Activated CD4-positive, alpha-beta T cell treated with anti-CD3 and anti-CD28 coated beads for 24 hours (primary cell): ENCODE measurements at places on chromosomes 7 and 10.
A peak's percentile ranks its signal among the peaks of the same experiment; 100 is the strongest.

DNA sequence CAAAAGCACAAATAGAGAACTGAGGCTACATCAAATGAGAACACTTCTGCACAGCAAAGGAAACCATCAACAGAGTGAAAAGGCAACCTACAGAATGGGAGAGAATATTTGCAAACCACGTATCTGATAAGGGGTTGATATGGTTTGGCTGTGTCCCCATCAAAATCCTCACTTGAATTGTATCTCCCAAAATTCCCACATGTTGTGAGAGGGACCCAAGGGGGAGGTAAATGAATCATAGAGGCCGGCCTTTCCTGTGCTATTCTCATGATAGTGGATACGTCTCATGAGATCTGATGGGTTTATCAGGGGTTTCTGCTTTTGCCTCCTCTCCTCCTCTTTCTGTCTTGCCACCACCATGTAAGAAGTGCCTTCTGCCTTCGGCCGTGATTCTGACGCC, 120.6 kb upstream of the FRMD4A start:
- no peak for DNase-seq

GRCh38 chr7:141232286-141233051, 158.6 kb downstream of the TMEM178B start:
- DNase-seq: no peak

DNA sequence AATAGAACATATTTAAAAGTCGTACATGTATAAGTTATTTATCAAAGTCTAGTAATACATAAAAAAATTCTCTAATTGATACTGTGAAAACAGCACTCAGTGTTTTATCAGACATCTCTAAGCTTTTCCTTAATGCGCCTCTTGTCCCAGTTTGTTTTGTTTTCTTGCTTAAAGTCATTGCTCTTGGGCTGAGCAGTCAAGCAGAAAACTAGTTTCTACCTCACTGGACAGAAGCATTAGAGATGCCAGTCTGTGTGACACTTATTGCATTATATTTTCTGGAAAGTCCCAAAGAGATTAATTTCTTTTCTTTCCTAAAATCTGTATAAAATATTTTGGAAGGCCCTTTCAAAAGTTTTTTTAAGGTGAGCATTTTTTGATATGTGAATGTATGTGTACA, 236.2 kb downstream of the PCLO start:
- no peak for DNase-seq

DNA sequence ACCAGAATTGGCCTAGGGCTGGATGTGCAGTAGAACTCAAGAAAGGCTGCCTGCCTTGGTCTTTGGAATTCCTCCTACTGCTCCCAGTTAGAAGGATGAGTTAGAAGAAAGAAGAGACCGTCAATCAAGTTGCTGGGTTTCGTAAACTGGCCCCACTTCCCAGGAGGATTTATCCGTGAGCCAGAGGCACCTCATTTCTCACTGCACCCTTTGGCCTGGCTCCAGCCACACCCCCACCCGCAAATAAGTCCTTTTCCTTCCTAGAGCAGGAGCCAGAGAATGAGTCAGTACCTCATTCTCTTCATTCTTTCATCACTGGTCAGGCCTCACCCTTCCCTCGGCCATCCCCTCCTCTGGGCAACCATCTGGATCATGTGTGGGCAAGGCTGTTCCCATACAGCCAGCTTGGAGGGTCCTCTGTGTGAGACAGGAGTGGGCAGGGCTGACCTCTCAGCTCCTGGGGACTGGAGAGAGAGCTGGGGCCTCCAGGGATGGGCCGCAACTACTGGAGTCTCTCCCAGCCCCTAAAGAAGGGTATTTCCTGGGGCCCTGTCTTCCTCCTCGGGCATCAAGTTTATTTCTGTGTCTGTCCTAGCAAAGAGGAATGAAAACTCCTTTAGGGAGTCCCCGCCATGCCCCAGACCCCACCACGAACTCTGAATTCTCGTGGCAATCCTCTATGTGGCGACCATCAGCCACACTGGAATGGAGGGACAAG, 87.2 kb upstream of the DUSP5 start:
- no peak for DNase-seq

DNA sequence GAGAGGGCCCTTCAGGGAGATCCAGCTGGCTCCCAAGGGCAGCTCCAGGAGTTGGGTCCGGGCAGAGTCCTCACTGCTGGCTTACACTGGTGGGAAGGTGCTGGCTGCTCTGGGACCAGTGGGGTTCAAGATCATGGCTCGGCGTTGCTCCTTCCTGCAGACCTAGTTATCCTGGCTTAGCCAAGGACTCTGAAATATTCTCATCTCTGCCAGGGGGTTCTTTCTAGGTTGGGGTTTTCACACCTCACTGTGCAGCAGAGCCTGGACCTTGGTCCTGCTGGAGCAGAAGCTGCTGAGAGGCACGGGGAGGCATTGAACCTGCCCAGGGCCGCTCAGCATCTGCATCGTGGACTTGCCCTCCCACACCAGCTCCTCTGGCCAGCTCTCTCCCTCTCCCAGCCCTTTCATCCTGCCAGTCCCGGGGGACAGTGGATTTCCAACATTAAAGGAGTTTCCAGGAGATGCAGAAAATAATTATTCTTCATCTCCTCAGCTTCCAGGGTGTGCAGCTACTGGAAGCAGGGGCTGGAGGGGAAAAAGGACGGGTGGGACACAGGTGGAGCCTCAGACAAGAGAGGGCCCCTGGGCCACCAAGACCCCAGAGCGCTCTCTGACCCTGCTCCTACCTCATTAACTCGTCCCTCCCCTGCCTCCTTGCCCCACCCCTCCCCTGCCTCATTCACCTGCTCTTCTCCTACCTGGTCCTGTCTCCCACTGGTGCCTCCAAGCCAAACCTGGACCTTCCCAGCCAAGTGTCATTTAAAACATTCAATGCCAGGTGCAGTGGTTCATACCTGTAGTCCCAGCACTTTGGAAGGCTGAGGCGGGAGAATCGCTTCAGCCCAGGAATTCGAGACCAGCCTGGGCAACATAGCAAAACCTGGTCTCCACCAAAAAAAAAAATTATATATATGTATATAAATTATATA, 42.5 kb downstream of the JAKMIP3 start:
- no peak for DNase-seq

DNA sequence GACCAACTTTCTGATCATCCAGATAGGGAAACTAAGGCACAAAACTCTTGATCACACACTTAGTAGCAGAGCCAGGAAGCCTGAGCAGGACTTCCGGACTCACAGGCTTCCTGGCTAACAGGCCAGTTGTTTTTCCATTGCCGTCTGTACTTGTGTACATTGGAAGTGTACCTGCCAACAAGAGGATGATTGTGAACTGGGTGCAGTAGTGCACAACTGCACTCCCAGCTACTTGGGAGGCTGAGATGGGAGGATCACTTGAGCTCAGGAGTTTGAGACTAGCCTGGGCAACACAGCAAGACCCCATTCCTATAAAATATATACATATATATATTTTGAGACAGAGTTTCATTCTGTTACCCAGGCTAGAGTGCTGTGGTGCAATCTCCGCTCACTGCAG, 35.2 kb upstream of the OTUD1 start:
- no peak for DNase-seq

DNA sequence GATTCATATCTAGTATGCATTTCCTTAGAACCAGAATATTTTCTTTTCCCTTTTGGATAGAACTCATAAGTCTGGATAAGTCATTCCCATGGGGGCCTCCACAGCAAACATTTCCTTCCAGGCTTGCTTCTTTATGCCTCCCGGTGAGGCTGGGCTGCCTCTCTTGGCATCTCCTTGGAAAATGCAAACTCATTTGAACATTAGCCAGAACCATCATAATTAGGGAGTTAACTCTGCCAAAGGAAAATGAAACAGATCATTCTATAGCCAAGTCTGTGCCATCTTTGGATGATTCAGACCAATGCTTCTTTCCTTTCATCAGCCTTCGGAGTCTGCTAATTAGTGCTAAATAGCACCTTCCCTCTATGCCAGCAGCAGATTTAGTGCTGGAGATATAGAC, 81.1 kb downstream of the PLPP4 start:
- DNase-seq: no peak

GRCh38 chr10:14523286-14523685, 192.6 kb upstream of the FRMD4A start:
- no peak for DNase-seq

DNA sequence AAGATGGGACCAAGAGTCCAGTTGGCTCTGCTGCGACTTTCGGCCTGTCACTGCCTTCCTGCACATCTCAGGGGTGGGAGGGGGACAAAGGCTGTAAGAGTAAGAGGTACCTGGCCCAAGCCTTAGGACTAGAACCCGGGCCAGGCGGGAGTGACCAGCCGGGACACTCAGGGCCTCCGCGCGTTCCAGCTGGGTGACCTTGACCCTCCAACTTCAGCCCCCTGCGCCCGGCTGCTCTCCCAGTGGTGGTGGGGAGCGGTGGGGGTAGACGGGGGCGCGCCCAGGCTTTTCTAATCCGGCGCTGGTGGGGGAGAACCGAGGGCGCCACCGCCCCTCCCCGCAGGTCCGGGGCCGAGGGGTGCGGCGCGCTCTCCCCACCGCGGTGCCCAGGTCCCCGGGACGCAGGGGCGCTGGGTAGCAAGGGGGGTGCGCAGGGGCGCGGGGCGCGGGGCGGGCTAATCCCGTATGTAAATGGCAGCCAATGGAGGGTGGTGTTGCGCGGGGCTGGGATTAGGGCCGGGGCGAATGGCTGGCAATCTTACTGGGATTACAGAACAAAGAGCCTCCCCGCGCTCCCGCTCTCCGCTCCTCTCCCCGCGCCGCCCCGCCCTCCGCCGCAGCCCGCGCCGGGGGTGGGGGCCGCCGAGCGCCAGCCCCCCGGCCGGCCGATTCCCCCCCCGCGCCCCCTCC, at the start of gene GTF2IRD1:
TSS of gene GTF2IRD1 (plus strand) at position 585 of the 690 bp plus-strand sequence. CDS start 54,175 bp downstream, outside the sequence.
- DNase-seq: peak; percentile 18

DNA sequence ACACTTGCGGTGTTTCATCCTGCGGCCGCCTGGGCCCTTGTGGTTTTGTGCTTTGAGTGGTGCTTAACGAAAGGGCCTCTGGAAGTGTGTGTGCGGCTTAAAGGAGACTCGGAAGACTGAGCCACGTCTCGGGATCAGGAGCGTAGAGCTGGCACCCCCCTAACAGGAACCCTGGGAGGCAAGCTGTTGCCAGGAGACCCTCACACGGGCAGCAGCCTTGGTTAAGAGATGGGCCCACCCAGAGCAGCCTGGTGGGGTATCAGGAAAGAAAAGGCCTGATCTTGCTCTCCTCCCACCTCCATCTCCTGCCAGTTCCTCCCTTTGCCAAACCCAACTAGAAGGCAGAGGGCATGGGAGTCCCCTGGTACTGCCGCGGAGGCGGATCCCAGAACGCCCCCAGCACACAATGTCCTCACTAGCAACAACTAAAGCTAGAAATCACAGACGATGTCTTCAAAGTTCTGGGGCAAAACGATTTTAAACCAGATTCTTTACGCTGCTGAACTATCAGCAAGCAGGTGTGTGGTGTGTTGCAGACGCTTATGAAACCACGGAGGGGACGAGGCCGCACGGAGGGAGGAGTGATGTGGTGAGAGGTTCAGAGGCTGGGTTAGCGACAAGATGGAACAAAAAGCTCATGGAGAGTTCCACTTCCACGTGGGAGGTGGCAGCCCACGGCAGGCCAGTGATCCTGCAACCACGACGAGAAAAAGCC, 67.0 kb upstream of the INPP5A start:
- no peak for DNase-seq

GRCh38 chr10:73244866-73245477, 2.1 kb downstream of the DNAJC9 start:
- DNase-seq: no peak

DNA sequence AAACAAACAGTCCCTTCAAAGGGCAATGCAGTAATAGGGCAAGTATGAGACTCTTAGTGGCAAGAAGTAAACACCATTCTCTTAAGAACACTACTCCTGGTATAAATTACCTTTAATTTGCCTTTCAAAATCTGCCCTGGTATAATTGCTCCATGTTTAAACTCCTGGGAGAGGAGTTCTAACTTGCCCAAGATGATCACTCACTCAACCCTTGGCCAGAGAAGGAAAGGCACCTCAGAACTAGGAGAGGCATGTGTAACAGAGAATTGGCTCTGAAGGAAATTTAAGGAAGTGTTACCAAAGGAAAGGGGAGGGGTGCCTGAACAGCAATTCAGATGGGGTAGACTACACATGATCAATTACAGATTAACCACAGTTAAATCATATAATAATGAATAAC, 1173.6 kb upstream of the SORCS1 start:
- DNase-seq: no peak

DNA sequence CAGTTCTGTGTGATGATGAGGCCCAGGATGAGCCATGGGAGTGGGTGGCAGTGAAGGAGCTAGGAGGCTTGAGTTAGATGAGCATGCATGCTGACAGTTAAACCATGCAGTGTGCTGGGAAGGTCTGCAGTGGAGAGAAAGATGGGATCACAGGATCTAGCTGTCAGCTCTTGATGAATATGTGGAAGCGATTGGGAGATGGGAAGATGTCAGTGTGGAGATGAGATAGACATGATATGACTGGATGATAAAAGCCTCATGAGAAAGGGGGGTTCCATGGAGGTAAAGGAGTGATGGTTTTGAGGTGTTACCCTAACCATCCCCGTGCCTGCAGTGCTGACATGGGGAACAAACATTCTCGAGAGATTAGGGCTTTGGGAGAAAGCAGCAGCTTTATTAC, 165.0 kb upstream of the CTBP2 start:
- no peak for DNase-seq

- DNase-seq: no peak
Observed at GRCh38 chr10:70692043-70692603, 19.8 kb downstream of the ADAMTS14 start.

DNA sequence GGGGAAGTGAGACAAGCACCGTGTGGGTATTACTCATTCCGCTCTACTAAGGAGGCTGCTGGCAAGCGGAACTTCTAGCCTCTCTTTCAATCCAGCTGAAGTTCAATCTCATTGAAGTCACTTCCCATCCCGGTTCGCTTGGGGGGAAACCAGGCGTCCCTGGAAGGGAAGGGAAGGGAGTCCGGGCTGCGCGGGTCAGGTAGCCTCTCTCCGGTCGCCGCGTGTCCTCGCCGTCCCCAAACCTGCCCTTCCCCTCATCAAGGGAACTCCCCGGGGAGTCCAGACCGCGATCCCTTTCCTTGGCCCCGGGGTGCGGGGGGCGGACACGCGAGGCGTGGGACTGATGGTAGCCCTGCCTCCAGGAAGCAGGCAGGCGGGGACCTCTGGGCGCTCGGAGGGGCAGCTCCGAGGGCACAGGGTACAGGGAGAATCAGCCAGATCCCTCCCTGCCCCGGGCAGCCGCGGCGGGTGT, 598 bp upstream of the ZEB1 start:
- no peak for DNase-seq

- DNase-seq: peak; percentile 62
Observed at GRCh38 chr7:5296611-5297226, 14.0 kb downstream of the SLC29A4 start.

DNA sequence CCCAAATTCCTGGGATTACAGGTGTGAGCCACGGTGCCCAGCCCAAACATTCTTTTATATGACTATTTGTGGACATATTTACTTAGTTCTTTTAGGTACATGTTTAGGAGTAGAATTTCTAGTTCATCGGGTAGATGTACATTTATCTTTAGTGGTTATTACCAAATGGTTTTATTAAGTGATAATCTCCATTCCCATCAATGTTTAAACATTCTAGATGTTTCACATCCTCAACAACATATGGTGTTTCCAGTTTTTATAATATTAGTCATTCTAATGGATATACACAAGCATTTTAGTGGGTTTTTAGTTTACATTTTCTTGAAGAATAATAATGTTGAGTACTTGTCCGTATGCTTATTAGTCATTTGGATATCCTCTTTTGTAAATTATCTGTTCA, 131.7 kb downstream of the RTKN2 start:
- DNase-seq: no peak
